ENCODE measurements at places on chromosomes 4 and X. TPM values are rescaled to one million over a fixed set of nuclear protein-coding genes. Genes with fewer than 3 reads are reported as not detected.

- no peak for DNase-seq
Observed at GRCh38 chr4:174425669-174426068, 96.6 kb downstream of the HPGD start.

- DNase-seq = no peak
Observed at GRCh38 chrX:12241026-12241425, 102.8 kb downstream of the FRMPD4 start.

DNA sequence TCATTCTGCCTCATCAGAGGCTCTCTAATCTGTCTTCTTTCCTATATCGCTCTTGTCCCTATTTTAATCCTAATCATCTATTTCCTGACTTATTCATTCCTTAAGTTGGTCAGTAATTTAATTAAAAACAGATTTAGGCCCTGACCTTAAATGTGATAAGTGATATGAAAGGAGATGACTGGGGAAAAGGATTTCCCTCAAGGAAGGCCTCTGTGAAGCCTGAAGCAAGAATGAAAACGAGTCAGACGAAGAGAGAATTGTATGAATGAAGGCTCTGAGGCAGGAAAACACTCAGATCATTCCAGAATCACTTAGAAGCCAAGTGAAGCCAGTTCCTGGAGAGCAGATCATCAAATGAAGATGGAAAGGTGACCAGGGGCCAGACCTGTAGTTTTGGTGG, 22.1 kb downstream of the PKD2 start:
- DNase-seq = no peak

DNA sequence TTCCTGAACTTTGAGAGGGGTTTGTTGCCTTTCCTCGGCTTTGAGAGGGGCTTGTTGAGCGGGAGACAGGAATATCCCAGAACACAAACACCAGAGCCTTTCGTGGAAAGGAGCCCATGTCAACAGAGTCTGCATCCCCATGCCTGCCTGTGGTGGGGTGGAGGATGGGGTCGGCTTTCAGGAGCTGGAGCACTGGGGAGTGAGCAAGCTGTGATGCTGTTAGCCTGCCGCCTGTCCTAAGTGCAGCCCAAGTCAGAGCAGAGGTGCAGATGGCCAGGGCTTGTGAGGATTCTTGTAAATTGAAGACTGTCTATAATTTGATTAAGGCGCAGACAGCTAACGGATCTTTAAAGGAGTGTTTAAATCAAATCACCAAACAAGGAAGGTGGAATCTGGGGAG, 103.3 kb upstream of the ANK2 start:
- no peak for DNase-seq

GRCh38 chr4:87848622-87849351, 16.0 kb downstream of the MEPE start:
- peak; percentile 84 for DNase-seq

GRCh38 chr4:108454227-108454626, 166.1 kb upstream of the RPL34 start:
- DNase-seq = no peak

- no peak for DNase-seq
Observed at GRCh38 chr4:182918044-182918607, 940 bp upstream of the DCTD start.

- no peak for DNase-seq
Observed at GRCh38 chr4:25575611-25576010, 80.0 kb upstream of the SLC34A2 start.

DNA sequence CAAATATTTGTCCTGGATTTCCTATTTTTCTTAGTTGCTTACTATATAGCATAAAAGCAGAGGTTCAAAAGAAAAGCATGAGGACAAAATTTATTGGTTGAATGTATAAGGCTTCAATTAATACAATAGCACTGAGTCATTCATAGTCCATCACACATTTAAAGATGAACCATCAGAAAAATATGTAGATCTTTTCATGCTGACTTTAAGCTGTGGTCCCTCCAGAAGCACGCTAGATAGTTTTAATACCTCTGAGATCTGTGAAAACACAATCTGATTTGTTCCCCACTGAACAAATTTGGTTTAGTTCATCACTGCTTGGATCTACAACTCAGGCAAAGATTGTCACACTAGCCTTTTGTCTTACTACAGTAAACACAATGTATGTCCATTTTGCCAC, 377.2 kb upstream of the ANXA10 start:
- no peak for DNase-seq

GRCh38 chrX:154298312-154298711, 2.7 kb downstream of the TKTL1 start:
- peak; percentile 11 for DNase-seq

GRCh38 chrX:41952102-41952501, 28.7 kb upstream of the CASK start:
- DNase-seq = no peak

- DNase-seq = no peak
Observed at GRCh38 chr4:81432825-81433224, 38.9 kb downstream of the RASGEF1B start.

GRCh38 chr4:86613734-86614133, 19.6 kb downstream of the PTPN13 start:
- DNase-seq = no peak

- no peak for DNase-seq
Observed at GRCh38 chrX:19555683-19556082, 40.4 kb upstream of the MAP3K15 start.

DNA sequence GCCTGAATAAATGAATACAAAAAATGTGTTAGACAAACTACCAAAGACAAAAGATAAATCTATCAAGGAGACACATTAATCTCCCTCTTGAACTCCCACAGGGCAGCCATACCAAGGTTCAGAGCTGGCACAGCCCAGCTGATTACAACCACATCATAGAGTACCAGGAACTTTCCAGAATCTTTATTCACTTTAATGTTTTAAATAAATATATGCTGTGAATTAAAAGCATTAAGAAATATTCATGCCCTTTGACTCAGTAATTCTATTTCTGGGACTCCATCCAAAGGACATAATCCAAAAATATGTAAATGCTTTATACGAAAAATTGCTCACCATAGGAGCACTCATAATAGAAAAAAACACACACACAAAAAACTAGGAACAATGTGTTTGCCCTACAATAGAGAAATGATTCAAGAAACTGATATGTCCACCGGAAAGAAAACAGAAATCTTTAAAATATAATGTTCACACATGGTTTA, 126.0 kb downstream of the LDB2 start:
- peak; percentile 73 for DNase-seq

- no peak for DNase-seq
Observed at GRCh38 chr4:100696531-100696930, 178.7 kb upstream of the EMCN start.

DNA sequence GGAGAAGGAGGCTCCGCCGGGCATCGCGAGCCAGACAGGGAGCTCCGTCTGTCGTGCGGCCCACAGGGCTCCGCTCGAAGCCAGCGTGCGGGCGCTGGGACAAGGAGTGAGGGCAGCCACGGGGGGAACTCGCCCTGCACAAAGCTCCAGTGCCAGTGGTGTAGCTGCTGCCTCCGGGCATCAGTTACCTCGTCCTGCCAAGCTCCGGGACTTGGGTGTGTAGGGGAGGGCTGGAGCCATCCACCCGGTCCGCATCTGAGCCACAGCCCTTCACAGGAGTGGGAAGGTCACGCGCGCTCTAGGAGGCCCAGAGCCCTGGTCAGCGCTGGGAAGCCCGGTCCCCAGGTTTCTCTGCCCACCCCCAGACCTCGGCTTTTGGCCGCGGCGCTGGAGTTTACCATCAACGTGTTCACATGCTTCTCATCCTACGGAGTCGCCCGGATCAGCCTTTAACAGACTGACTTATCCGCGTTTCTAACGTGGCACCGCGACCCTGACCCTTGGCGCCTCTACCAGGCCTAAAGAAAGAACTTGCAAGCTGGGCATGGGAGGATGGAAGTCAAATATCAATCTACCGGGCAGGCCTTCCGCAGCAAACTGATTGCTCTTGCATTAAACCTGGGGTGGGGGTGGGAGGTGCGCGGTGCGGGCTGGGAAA, 8.4 kb upstream of the PRDM8 start:
- no peak for DNase-seq

DNA sequence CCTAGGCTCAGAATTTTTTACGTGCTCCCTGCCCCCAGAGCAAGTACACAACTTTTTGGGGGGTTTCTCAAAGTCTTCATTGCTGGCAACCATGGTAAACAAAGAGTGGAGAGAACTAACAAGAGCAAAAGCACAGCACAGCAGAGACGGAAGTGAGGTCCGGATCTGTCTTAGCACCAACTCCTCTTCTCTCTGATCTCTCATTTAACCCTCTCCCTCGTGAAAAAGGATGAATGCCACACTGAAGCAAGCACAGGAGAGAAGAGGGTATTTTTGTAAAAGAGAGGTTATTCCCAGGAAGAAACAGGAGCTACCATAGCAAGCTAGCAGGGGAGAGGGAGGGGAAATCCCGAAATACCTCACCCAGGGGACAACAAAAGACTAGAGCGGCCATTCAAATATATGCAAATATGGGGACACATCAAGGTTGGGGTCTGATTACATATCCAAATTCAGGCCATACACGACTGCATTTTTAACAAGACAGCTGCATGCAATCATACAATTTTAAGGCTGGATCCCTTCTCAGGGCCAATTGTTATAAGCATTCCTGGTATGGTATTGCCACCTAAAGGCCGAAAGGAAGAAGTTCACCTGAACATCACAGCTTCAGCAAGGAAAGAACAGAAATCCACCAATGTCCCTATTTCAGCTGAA, 46.6 kb downstream of the CD40LG start:
- peak; percentile 70 for DNase-seq

GRCh38 chr4:105225500-105225899, 78.8 kb downstream of the TET2 start:
- DNase-seq = no peak

GRCh38 chr4:58587856-58588255, 1477.7 kb upstream of the IGFBP7 start:
- no peak for DNase-seq

DNA sequence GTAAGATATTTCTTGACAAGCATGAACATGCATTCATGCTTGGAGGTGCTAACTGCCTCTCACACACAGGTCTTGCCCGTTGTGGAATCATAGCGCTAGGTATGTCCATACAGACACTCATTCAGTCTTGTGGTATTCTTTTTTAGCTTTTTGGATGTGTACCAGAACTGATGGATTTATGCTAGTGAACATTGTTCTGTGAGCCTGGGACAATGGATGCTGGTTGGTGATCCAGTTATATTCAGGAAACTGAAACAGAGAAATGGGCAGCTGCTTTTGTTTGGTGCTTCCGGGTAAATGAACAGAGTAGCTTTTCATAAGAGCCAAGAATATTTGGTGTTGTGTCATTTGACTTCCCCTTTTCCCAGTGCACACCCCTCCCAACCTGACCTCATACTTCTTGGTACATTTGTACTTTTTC, 78.9 kb upstream of the SLC4A4 start:
- no peak for DNase-seq

GRCh38 chr4:1382776-1383727, 23.2 kb downstream of the NKX1-1 start:
- DNase-seq = no peak

DNA sequence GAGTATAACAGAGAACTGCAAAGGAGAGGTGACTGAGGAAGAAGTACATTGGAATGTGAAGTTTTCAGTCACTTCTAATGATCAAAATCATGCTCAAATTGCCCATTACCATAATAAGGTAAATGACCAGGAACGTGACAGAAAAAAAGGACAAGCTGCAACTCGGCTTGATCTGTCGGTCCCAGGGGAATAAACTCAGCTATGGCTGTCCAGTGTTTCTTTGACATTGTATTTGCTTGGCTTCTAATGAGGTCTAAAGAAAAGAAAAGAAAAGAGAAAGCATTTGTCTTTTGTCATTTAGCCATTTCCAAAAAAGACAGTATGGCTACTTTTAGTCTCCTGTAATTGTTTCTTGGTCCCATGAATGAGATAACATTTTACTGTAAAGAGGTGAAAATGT, 25.2 kb downstream of the PHOX2B start:
- DNase-seq = no peak

GRCh38 chr4:129377131-129377845, 281.3 kb downstream of the C4orf33 start:
- no peak for DNase-seq

DNA sequence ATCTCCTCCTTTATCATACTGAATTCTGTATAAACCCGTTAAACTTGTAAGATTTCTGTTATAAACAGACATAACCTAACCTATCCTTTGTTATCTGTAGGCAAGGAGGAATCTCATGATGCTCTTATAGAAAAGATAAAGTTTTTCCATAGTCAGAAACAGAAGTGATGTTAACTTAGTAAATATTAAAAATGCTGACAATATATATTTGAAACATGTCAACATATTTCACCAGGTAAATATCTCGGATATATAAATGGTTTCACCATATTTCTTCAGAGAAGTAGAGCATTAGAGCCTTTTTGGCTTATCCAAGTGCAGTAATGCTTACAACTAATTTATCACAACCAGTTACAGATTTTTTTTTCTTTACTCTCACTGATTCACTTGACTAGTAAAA, 625.9 kb downstream of the PDHA2 start:
- no peak for DNase-seq

DNA sequence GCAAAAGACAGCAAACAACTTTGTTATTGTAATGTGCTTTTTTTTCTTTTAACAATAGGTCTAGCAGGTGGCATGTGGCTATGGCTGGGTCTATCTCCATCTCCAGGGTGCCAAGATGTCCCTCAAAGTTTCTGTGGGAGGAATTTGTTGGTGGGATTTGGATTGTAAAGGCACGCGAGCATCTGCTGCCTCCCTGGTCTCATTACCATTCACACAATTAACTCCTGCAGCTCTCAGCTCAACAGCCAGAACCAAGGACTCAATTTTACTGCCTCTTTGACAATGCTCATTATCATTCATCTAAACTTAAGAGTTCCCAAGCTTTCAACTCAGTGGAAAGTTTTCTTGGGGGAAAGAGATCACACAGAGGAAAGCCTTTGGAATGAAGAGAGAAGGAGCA, 10.9 kb upstream of the PCDH18 start:
- DNase-seq = no peak

DNA sequence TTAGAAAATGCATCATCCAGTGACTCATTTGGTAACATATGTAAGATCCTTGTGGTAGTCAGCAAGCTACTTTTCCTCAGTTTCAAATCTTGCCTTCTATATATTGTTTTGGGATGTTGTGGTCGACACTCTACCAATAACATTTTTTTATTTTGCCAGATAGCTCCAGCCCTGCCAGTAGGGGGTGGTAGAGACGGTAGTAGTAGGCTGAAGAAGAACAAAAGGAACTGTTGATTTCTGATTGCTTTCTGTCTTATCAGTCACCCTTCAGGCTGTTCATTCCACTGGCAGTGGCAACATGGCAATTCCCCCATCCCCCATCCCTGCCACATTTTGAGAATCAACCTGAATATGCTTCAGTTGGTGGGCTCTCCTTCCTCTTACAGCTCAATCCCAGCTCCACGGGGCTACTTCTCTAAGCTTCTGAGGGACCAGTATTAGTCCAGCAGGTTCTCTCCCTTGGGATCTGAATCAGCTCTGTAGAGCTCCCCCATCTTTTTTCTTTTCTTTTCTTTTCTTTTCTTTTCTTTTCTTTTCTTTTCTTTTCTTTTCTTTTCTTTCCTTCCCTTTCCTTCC, 171.5 kb upstream of the VEGFC start:
- no peak for DNase-seq

GRCh38 chrX:101408532-101408841, 465 bp downstream of the HNRNPH2 start:
- no peak for DNase-seq

The VCX2 gene
- not detected for total RNA-seq

The MXRA5 gene
- total RNA-seq = 103 TPM

The FAM9C gene
- not detected for total RNA-seq

The CCKAR gene
- total RNA-seq = 14.9 TPM

The GPC3 gene
- 220 TPM for total RNA-seq

The AMOT gene
- 68.5 TPM for total RNA-seq

The N4BP2 gene
- total RNA-seq = 34.4 TPM

The DNAAF6 gene
- not detected for total RNA-seq

The SORBS2 gene
- 49.2 TPM for total RNA-seq

The TBC1D8B gene
- total RNA-seq = 13.0 TPM

The LONRF3 gene
- total RNA-seq = 9.5 TPM

The BLTP1 gene
- total RNA-seq = 137 TPM

The ADH4 gene
- total RNA-seq = not detected

The CT45A9 gene
- not detected for total RNA-seq

All from tongue (tissue), 3 donors.